ENCODE measurements at places on chromosomes 3 and 15. TPM values are rescaled to one million over a fixed set of nuclear protein-coding genes. Genes with fewer than 3 reads are reported as not detected.
A peak's percentile ranks its signal among the peaks of the same experiment; 100 is the strongest.

The NANOGP8 gene
- total RNA-seq, result 0.32 TPM

The SAXO2 gene
- total RNA-seq, result 1.6 TPM

- DNase-seq, result peak; percentile 36
Observed at GRCh38 chr15:60394689-60395097, 3.1 kb downstream of the ANXA2 start.

The CPN2 gene
- total RNA-seq, result not detected

GRCh38 chr3:172040981-172041963 lies 1.9 kb downstream of the FNDC3B start:
- DNase-seq, result peak; percentile 62

The CKMT1A gene
- total RNA-seq, result not detected

The GRM7 gene
- total RNA-seq, result not detected

The KBTBD8 gene
- 3.5 TPM for total RNA-seq

- peak; percentile 23 for DNase-seq
Observed at GRCh38 chr3:182913889-182914288, 66.4 kb downstream of the DCUN1D1 start.

The SUSD5 gene
- total RNA-seq, result 2.2 TPM

The CIB1 gene
- 19.0 TPM for total RNA-seq

DNA sequence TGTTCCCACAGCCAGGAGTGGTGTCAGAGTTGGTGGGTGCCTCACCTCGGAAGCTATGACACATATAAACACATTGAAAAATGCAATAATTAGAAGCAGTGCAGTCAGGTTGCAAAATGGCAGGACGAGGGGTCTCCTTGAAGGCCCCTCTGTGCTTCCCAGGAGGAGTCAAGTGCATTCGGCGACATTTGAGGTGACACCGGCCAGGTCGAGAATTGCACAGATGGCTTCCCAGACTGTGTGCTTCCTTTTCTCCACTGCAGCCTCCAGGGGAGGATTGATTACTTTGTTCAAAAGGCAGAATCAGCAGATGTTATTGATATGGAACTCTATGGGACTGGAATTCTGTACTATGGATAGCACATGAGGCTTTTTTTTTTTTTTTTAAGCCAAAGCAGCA lies 163.2 kb downstream of the MINAR1 start:
- DNase-seq, result no peak

The CD200 gene
- 1.3 TPM for total RNA-seq

GRCh38 chr3:27456554-27456953 lies 27.6 kb downstream of the SLC4A7 start:
- peak; percentile 62 for DNase-seq

- peak; percentile 43 for DNase-seq
Observed at GRCh38 chr15:63348392-63348791, 33.3 kb downstream of the CA12 start.

GRCh38 chr3:179107617-179108016 lies 36.0 kb upstream of the ZMAT3 start:
- DNase-seq, result no peak

GRCh38 chr3:41200669-41201021 lies 1.3 kb downstream of the CTNNB1 start:
- peak; percentile 81 for DNase-seq

- DNase-seq, result peak; percentile 97
Observed at GRCh38 chr3:81743096-81744025, 18.1 kb downstream of the GBE1 start.

DNA sequence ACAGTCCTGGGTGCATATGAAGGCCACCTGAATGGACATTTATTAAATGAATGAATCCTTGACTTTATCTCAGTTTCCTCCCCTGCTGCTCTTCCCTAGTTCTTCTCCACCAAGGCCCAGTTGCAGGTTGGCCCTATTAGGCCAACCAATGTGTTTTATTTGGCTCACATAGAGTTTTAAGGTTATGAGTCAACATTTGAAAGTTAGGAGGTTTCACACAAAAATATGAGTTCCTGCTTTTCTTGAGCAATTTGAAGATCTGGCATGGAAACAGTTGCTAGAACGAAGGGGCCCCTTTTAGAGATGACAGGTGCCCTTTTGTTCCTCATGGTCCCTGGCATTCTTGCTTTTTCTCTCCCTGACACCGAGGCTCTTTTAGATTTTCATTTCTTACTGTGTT lies 83.0 kb upstream of the PDZRN3 start:
- no peak for DNase-seq

The MOBP gene
- total RNA-seq, result not detected

- DNase-seq, result no peak
Observed at GRCh38 chr3:96478496-96478895, 335.9 kb upstream of the EPHA6 start.

DNA sequence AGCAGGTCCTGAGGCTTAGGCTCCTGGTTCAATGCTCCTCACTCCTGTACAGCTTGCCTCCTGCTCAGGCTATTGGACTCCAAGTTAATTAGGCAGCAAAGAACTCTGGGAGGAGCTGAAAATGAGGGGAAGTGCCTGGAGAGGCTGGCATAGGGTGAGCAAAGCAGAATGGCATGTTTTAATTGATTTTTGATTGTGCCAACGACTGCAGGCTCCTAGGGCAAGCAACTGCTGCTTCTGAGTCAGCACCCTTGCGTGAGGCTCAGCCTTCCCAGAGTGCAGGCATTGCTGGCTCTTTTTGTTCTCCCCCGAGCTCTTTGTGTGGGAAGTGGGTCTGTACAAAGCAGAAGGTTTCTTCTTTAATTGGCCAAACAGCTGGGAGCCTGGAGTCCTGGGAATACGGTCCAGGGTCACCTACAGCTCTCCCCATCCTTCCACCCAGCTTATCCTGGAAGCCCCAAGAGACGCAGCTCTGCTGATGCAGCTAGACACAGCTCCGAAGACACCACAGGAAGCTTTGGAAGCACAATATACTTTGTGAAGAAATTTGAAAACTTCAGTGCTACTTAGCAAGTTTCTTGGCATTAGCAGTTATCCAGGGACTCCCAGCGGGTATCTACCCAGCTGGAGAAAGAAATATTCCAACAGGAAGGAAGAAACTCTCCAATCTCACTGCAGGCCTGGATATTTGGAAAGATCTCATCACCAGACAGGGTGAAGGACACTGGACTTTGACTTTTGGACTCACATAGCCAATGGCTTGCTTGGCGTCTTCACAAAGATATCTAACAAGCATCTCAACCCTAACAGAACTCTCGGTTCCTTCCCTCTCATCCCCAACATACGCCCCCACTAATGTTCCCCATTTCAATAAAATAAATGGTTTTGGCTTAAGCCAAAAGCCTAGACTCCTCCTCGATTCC lies 76.8 kb downstream of the BDH1 start:
- DNase-seq, result no peak

DNA sequence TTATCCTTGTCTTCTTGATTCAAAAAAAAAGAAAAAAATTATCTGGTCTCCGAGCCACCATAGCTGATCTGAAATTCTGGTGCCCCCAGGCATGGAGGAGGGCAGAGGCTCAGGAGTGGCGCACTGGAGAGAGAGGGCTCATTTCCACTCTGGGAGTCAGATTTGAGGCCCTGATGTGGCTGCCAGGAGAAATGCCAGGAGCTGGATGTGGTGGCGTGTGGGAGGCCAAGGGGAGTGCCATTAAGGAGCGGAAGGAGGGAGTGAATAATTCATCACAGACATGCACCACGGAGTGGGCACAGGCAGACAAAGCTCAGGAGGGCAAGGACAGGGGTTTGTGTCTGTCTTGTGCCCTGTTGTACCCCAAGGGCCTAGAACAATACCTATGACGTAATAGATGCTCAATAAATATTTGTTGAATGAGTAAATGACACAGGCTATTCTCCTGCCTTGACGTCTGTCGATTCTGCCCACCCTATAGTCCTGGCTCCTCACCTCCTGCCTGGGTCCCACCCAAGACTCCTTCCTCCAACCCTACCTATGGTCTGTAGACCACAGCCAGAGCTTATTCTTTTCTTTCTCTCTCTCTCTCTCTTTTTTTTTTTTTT lies 12.0 kb upstream of the GRIP2 start:
- no peak for DNase-seq

The WDR82 gene
- 51.2 TPM for total RNA-seq

DNA sequence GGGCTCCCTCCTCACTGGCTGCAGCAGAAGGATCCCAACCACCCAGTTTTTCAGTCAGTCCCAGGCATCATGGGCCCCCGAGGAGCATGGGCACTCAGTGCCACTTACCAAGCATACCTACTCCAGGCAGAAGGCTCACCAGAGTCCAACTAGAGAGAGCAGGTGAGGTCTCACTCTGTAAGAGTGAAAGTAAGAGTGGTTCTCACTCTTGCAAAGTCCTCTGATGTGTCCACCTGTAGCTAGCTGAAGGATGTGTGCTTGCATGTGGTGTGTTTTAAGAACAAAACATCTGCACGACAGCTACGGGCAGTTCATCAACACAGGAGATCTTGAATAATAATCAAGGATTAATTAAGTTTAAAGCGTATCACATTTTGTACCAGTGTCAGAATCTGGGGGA lies 49.7 kb downstream of the CCK start:
- no peak for DNase-seq

The MELTF gene
- total RNA-seq, result 5.2 TPM

The MUC20 gene
- total RNA-seq, result 0.32 TPM

DNA sequence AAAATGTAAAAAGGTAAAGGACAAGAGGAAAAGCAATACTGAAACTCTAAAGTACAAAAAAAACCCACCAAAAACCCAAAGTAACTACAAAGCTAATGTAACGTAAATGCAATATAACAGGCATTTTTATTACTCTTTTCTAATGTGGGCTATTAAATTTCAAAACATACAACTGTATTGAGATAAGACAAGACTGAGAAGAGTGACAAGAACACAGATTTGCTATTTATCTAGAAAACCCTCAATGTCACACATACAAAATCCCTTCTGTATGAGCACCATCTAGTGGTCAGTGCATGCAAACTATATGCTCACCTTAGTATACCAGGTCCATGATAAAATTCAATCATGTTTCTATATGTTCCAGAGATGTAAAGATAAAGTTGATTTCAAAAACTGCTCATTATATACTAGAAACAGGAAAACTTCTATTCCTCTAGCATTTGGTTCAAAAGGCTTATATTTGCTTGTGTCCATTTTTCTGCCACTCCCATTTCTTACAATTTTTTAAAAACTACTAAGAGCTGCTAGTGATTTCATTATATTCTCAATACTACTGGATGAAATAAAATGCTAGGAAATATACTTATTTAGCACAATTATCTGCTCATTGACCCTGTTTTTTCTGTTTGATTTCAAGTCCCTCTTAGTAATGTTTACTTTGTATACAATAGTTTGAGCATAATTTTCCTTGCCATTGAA lies 111.4 kb downstream of the DLG1 start:
- DNase-seq, result peak; percentile 76

DNA sequence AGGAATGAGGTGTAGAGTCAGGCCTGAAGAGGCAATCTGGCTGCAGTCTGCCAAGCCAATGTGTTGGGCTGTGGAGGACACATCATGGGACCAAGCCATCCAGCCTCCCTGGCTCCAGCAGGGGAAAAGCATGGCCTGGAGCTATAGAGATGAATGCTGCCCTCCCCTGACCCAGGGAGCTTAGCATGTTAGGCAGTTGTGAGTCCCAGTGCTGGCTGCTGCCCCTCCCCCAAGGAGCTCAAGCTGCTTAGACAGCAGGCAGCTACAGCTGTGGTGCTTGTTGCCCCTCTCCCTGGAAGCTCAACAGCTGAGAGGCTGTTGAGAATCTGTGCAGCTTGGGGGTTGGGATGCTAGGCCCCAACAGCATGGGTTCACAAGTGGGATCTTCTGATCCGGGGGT lies 85.6 kb upstream of the DNAJC19 start:
- DNase-seq, result no peak

- DNase-seq, result peak; percentile 55
Observed at GRCh38 chr15:96328181-96328876, 2.2 kb upstream of the NR2F2 start.

The RNF7 gene
- 57.0 TPM for total RNA-seq

DNA sequence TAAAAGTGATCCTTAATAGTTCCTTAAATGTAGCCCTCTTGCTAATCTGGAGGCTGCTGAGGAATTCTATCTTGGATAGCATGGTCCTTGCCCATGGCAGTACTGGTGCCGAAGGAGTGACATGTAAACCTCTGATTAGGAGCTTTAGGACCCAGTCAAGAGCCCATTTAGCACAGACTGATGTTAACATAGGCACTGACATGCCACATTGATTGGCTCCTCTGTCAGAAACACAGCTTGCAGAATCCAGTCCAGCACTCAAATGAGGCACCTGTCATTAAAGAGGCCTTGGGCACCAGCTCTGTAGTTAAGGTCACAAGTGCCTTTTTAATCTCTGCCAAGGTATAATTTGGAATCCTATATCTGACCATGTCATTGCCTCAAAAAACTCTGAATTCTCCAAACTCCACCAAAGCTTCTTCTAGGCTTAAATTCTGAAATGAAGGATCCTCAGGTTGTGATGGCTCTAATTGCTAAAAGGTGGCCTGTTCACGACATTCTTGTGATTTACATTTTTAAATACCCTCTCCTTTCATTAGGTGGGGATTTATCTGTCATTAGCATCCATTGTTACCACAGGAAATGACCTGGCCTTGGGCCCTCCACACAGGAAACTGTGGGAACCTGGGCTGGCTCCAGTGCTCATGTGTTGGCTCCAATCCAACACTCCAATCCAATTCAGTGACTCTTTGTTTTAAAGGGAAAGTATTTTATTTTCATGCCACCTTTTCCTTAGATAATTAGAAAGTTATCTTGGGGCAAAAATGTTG lies 57.3 kb upstream of the RNF7 start:
- DNase-seq, result peak; percentile 19

The SLC33A1 gene
- total RNA-seq, result 46.7 TPM

The HMG20A gene
- 30.9 TPM for total RNA-seq

The GASK1A gene
- 0.32 TPM for total RNA-seq

GRCh38 chr3:146739203-146739671 lies 134.1 kb upstream of the PLSCR5 start:
- DNase-seq, result no peak

DNA sequence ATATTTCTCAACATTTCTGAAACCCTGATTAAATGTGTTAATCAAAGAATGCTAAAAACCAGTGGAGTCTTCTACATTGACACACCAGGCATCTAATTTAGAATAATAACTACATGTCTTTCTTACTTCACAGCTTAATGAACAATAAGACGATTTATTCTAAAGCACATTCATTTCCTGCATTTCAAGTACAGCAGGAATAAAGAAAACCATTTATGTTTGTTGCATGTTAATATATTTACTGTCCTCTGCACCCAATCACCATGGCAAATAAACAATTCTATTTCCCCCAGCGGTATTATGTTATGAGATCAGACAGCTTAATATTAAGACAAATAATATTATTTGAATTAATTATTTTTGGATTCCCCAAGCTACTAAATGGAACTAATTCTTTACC lies 1336.3 kb upstream of the CADM2 start:
- no peak for DNase-seq
